ENCODE measurements at places on chromosomes 2 and 18. TPM values are rescaled to one million over a fixed set of nuclear protein-coding genes. Genes with fewer than 3 reads are reported as not detected.
A peak's percentile ranks its signal among the peaks of the same experiment; 100 is the strongest.

DNA sequence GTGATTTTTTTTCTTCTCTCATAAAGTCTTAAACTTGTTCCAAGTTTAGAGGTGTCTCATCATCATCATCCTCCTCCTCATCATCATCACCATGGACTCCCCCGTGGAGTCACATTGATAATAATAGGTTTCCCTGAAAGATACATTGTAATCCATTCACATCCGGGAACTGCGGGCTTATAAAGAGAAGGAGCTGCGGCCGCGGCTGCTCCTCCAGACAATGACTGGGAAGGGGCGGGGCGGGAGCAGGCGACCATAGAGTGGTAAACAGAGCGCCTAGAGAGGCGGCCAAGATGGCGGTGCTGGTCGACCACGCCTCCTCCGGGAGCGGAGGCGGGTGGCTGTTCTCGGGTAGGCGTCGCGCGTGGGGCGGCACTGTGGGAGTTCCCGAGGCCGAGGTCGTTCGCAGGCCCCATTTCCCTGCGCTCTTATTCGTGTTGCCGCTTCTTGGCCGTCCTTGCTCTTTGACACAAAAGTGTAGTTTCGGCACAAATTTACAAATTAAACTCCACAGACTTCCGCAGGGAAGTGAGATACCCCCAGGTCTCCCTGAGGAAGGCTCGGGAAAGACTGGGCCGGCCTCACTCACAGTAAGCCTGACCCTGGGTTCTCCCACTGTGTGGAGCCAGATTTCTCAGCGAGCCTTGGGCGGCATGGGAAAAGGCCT, 1.8 kb upstream of the TCF4 start:
- peak; percentile 98 for DNase-seq

GRCh38 chr2:101698014-101698843, 722 bp downstream of the MAP4K4 start:
- DNase-seq, result no peak

GRCh38 chr2:134372611-134373131, 118.8 kb downstream of the MGAT5 start:
- DNase-seq, result no peak

GRCh38 chr2:102637358-102637757, 18.0 kb downstream of the SLC9A2 start:
- no peak for DNase-seq

DNA sequence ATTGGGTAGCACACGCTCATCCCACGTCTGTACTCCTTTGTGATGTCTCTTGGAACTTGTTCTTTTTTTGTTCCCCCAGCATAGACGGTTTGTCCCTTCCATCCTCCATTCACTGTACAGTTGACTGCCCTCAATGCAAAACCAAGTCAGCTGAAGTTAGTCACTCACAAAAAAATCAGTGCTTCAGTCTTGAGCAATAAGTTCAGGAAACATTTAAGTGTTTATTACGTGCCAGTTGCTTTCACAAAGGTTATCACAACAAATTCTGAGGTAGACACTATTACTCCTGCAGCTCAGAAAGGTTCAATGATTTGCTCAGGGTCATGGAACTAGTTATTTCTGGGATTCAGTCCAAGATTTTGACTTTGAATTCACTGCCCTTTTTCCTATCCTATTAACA, 102.2 kb downstream of the PDE1A start:
- no peak for DNase-seq

DNA sequence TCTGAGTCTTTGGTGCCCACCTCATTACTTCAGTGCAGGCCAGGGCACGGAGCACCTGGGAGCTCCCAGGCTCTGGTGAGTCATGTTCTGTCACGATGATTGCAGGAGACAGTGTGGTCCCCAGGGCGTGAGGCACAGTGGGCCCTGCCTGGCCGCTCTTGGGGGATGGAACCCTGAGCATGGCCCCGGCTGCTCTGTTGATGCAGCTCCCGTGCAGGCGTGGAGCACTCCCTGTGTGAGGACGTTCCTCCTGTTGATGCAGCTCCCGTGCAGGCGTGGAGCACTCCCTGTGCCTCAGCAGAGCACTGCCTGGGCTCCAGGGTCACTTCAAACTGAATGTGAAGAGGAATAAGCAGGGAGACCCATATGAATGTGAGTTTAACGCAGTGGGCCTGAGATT, 30.1 kb downstream of the COPS9 start:
- DNase-seq, result peak; percentile 58

The RPE gene
- 37.6 TPM for total RNA-seq

- DNase-seq, result no peak
Observed at GRCh38 chr2:48749291-48750127, 6.0 kb downstream of the LHCGR start.

DNA sequence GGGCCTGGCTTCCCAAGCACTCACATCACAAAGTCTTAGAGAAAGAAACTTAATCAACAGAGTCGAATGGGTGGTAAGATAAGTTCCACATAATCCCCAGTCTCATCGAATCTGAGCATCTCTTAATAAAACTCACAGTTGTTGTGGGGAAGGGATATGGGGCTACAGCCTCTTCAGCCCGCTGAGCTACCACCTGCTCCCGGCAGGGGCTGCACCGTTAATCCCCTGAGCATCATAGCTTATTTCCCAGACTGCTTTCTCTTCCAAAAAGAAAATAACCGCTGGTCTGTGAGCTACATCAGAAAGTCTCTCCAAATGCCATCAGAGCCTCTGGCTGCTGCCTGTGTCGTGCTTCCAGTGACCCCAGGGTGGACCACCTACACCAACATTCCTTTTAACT, 139.4 kb upstream of the CELF4 start:
- no peak for DNase-seq

- no peak for DNase-seq
Observed at GRCh38 chr18:68780802-68781635, 16.9 kb upstream of the CCDC102B start.

GRCh38 chr2:144431998-144432397, 87.9 kb downstream of the ZEB2 start:
- DNase-seq, result no peak

- DNase-seq, result no peak
Observed at GRCh38 chr2:143347271-143347695, 218.1 kb downstream of the ARHGAP15 start.

The BCS1L gene
- 24.5 TPM for total RNA-seq

- DNase-seq, result no peak
Observed at GRCh38 chr2:241025639-241026038, 27.2 kb downstream of the SNED1 start.

The BOLL gene
- total RNA-seq, result not detected

- DNase-seq, result no peak
Observed at GRCh38 chr2:59025157-59025757, 784.1 kb upstream of the FANCL start.

The PLB1 gene
- 8.2 TPM for total RNA-seq

GRCh38 chr18:3526421-3527354, 76.7 kb downstream of the TGIF1 start:
- no peak for DNase-seq

DNA sequence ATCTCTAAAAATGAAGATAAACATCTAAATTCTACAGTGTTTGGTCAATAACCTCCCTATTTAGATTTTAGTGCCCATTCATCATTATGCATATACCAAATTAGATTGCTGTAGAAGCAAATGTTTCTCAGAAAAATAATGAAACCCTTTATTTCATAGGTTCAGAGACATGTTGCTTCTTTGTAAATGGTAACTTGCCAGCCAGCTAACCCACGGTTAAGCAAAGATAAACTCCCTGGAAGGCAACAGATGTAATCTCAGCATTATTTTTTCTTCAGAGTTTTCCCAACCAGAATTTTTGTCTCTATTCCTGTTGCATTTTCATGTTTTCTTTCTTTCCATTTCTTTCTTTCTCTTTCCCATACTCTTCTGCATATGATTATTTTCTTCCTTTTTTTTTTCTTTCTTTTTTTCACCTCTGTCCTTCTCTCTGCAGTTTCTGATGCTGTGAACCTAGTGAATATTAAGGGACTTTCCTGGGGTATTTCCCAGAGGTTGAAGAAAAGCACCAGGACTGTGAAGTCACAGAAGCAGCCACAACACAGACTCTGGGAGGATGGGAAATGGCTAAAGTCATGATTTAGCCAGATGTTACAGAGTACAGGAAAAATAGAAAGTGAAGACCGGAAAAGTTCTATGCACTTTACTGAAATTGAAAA, 50.0 kb upstream of the DSG1 start:
- no peak for DNase-seq

The FAP gene
- total RNA-seq, result 171 TPM

- no peak for DNase-seq
Observed at GRCh38 chr2:43848214-43848613, 9.4 kb downstream of the ABCG8 start.

The MEP1B gene
- total RNA-seq, result not detected

DNA sequence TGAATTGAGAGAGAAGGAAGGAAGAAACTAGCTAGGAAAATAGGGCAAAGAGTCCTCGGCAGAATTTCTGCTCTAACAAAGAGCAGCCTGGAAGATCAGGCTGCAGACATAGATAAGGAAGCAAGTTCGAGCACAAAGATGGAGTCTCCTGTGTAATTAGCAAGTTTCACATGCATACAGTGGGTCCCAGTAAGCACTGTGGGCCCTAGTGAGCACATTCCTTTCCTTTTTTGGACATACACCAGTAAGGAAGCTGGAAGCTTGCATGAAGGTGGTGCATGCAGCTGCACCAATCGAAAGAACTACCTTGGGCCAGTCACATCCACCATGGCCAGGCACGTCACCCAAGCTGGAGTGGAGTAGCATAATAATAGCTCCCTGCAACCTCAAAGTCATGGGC, 109.7 kb downstream of the NOL4 start:
- DNase-seq, result no peak

- no peak for DNase-seq
Observed at GRCh38 chr2:114261366-114261765, 181.1 kb upstream of the DPP10 start.

- no peak for DNase-seq
Observed at GRCh38 chr18:363301-364085, 95.6 kb upstream of the THOC1 start.

GRCh38 chr18:47587587-47587986, 336.1 kb upstream of the SKOR2 start:
- DNase-seq, result no peak

GRCh38 chr2:133841900-133842299, 273.6 kb upstream of the NCKAP5 start:
- no peak for DNase-seq

The DCAF17 gene
- total RNA-seq, result 17.6 TPM

- no peak for DNase-seq
Observed at GRCh38 chr2:60535685-60536312, 17.7 kb downstream of the BCL11A start.

DNA sequence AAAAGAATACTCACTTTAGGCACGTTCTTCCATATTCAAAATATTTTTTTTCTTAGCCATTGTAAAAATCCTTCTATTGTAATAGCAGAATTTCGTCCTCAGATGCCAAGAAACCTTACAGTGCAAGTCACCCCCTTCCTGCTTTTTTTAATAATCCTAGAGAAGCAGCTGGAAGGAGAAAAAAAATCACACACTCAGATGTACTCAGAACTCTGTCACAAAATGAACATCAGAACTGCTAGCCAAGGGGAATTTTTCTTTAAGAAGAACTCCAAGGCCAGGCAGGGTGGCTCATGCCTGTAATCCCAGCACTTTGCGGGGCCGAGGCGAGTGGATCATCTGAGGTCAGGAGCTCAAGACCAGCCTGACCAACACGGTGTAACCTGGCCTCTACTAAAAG, 127.3 kb upstream of the SPATS2L start:
- no peak for DNase-seq

- no peak for DNase-seq
Observed at GRCh38 chr2:39217192-39217550, 26.6 kb downstream of the CDKL4 start.

DNA sequence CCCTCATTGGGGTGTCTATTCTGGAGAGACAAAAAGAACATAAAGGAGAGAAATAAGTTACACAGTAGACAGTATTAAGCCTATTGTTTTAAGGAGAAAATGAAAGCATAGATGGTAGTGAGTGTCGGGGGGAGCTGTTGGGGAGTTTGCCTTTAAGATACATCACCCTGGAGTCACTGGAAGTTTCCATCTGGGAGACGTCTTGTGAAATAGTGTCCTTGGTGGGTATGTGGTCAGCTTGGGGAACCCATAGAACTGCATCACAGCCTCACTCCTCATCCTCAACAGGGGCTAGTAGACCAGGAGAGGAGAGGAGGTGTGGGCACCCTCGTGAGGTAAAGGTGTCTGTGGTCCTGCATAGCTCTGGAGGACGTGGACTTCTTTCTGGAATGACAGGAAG, 60.6 kb downstream of the RNF144A start:
- no peak for DNase-seq

DNA sequence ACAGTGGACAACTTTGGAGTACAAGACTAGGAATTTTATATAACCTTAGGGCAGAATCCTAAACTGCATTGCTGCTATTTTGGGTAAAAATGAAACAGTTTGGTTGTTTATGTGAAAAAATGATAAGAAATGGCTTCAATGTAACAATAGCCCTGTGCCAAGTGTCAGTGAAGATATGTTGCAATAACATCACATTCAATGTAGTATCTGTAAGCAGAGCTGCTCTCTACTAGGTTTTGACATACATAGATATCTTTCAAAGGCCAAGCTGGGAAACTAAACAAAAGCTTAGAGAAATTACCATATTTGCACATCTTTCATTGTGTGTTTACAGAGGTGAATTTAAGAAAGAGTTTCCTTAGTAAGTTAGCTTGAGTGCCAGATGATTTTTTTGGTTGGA, 135.0 kb upstream of the DOK6 start:
- no peak for DNase-seq

DNA sequence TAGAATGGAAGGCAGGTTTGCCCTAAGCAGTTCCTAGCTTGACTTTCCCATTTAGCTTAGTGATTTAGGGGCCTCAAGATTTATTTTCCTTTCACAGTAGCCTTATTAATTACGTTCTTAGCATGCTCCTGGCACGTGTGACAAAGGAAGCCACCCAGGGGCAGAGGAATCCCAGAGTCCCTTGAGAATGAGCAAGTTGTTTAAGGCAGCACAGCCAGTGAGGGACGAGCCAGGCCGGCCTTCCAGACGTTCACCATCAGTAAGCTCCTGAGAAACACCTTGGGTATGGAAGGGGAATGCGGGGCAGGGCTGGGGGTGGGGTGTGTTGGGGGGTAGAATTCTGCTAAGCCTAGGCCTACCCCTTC, 76.3 kb downstream of the SOWAHC start:
- DNase-seq, result no peak

- no peak for DNase-seq
Observed at GRCh38 chr18:12837747-12838146, 46.3 kb downstream of the PTPN2 start.

DNA sequence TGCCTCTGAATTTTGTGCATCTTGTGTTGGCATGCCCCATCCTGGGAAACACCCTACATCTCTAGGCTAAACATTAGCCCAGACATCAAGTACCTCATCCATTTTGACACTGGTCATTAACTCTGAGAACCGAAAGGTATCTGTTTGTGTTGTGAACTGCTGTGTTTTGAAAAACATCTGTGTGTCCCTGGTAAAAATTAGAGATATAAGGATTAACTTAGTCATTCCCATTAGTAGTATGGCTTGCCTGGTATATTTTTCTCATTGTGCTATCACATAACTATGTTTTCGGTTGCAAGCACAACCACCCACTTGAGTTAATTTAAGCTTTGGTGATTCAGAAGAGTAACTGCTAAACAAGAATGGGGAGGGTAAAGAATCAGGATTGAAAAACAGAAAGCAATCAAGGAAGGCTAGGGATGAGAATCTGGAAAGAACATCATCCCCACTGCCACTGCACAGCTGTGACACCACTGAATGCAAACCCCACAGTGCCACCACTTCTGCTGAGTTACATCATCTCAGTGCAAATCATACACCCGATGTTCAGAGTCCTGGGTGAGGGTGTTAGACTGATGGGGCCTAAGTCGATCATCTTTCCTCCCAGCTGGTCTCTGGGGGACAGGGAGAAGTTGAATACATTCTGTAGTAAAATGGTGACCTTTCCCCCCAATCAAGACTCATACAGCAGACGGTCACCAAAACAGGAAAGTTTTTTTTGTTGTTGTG, 234.0 kb downstream of the EPHA4 start:
- no peak for DNase-seq
